ENCODE measurements at places on chromosomes 4 and X. TPM values are rescaled to one million over a fixed set of nuclear protein-coding genes. Genes with fewer than 3 reads are reported as not detected.

NAA15 gene
- 30.1 TPM for total RNA-seq

SLC7A11 gene
- 53.4 TPM for total RNA-seq

TEX13B gene
- total RNA-seq = not detected

SFRP2 gene
- not detected for total RNA-seq

ZNF182 gene
- 3.0 TPM for total RNA-seq

CFAP299 gene
- total RNA-seq = 8.1 TPM

MYOZ2 gene
- total RNA-seq = 0.15 TPM

CRMP1 gene
- not detected for total RNA-seq

EVC2 gene
- 12.7 TPM for total RNA-seq

RBBP7 gene
- total RNA-seq = 94.4 TPM

TEX13C gene
- not detected for total RNA-seq

SLC4A4 gene
- total RNA-seq = 22.1 TPM

ABRAXAS1 gene
- total RNA-seq = 23.8 TPM

KDR gene
- total RNA-seq = under 0.01 TPM

UGT8 gene
- 0.17 TPM for total RNA-seq

ANTXR2 gene
- total RNA-seq = 133 TPM

ARHGAP6 gene
- total RNA-seq = 10.3 TPM

POLN gene
- 5.3 TPM for total RNA-seq

XG gene
- 13.4 TPM for total RNA-seq

SPATA18 gene
- total RNA-seq = 44.8 TPM

PRRG3 gene
- total RNA-seq = 4.6 TPM

RPS6KA6 gene
- total RNA-seq = 3.1 TPM

ARSD gene
- total RNA-seq = 36.1 TPM

MAPK10 gene
- total RNA-seq = 35.8 TPM

DUX4 gene
- not detected for total RNA-seq

TLR8 gene
- total RNA-seq = not detected

FGF13 gene
- 30.6 TPM for total RNA-seq

GIMD1 gene
- total RNA-seq = not detected

CABS1 gene
- total RNA-seq = not detected

NEUROG2 gene
- not detected for total RNA-seq

UGT2B15 gene
- total RNA-seq = not detected

PDE5A gene
- 402 TPM for total RNA-seq

SORCS2 gene
- total RNA-seq = 0.29 TPM

VCX3B gene
- not detected for total RNA-seq

TACR3 gene
- 0.44 TPM for total RNA-seq

TLR6 gene
- 1.3 TPM for total RNA-seq

ERAS gene
- not detected for total RNA-seq
